ENCODE measurements at places on chromosomes 16 and 17.

GRCh38 chr17:82593590-82594087 lies 54.6 kb downstream of the WDR45B start:
- DNase-seq, result no peak

DNA sequence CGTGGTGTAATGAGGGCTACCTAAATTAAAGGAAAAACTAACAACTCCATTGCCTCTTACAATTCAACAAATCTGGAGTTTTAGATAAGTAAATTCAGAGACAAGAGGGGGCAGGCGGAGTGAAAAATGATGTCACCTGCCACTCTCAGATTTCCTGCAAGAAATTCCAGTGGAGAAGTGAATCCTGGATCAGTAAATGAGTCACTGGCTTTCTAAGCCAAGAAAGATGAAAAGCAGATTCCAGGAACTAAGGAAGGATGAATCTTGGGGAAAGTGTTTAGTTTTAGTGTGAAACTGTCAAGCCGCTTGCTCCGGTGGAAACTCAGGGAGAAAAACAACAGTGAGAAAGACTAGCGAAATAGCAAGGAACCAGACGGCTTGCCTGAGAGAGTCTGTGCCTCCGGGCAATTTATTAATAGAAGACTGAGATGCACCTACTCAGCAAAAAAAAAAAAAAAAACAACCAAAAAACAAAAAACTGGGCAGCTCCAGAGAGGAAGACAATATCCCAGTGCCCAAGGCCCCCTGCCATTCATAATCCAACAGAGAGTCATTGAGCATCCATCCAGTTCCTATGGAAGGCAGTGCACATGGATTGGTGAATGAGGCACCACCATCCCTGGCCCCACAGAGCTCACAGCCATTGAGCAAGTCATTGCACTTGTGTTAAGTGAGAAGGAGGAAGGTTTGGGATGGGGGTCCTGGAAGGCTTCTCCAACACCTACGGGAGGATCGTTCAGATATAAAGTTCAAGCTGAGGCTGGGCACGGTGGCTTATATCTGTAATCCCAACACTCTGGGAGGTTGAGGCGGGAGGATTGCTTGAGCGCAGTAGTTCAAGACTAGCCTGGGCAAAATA lies 12.1 kb upstream of the RIPOR1 start:
- no peak for DNase-seq

DNA sequence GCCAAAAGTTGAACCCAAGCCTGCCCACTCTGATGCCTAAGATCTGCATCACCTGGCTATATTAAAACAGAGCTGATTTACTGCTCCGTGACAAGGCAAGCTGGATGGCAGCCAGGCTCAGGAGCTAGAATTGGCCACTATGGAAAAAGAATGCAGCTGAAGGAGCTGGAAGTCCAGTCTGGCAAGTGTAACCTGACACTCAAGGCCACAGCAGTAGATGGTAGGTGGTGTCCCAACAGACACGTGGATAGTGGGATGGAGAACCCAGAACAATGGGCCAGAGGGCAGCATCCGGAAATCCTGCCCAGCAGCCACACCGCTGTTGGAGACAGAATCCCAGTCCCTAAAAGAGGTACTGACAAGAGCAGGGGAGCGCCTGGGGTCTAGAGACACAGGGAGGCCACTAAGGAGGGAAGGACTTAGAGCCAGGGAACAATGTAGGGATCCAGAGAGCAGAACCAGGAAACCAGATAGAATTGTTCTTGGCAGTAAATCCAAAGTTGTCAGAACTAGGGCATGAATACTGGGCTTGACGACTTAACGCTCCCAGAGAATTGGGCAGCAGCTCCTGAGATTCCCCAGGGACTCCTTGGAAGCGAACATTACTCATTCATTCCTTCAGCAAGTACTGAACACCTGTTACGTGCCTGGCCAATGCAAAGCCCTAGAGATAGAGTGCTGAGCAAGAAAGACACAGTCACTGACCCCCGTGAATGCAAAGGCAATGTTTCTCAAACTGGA lies 85.7 kb downstream of the CDYL2 start:
- no peak for DNase-seq

- no peak for DNase-seq
These were observed 4.0 kb upstream of the CD68 start for GRCh38 chr17:7575481-7575883.

DNA sequence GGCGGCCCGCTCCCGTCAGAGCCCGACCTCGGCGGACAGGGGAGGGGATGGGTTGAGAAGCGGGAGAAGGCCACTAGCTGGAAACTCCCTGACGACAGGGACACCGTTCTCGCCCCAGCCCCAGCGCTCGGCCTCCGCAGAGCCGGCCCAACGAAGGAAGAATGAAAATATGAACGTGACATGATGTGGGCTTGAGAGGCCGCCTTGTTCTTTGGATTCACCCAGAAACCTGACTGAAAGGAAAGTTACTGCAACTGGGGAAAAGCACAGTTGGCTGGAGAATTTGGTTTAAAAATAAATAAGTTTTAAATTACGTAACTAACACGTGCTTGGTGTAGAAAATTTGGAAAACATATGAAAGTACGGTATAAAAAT lies 21.1 kb downstream of the NPTX1 start:
- no peak for DNase-seq

DNA sequence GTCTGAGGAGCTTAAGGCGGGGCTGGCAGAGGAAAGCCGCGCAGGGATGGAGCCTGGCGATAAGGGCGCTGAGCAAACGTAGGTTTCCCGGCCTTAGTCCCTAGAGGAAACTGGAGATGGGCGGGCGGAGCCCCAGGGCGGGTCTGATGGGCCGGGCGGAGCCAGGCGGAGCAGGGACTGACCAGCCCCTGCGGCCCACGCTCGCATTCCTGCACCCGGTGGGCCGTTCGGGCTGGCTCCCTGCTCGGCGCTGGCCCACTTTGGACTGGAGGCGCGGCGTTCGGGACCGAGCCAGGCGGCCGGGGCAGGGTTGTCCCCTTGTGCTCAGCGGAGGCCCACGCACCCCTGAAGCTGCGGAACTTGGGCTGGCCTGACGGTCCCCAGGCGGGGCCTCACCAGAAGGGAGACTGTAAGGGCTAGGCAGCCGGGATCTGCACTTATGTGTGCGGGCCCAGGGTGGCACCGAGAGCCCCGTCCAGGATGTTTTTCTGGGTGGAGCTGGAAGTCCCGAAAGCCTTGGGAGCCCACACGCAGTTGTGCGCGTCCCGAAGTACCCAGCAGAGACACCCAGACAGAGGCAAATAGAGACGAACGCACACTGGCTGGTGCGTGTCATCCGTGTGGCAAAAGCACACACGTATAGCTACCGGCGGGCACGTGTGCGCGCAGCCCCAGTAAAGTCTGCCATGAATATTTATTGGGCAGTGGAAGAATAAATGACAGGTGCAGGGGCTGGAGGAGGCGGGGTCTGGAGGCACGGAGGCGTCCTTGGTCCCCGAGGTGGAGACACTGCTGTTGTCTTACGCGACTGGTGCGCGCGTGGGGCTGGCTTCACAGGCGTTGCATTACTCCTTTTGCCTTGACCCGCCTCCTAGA lies 1.4 kb downstream of the PYDC1 start:
- no peak for DNase-seq

DNA sequence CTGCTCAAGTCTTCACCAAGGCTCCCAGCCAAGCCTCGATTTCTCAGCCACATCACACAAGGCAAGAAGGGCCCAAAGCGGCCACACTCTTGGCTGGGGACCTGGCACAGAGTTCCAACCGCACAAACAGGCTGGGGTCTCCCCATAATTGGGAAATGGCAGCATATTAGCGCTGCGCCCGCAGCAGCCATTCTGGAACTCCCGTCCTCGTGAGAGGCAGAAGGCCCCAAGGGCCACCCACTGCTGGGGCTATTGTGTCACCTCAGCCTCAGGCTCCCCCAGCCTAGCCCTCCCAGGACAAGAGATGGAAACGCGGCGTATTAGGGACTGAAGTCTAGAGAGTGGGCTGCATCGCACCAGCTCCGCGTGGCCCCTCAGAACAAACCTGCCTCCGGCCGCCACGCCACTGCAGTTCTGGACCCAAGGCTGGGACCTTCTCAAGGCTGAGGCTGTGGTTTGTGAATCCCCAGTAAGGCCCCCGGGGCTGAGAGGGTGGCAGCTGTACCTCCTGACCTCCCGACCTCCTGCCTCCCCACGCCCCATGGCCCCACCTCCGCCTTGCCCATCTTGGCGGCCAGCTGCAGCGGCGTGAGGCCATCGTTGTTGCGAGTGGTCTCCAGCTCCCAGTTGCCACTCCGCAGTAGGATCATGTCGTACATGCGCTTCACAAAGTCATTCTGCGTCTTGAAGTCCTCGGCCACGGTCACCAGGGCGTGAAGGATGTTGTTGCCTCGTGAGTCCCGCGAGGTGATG lies 25.3 kb downstream of the TRPV3 start:
- no peak for DNase-seq

GRCh38 chr17:10870336-10871050 lies 32.6 kb upstream of the PIRT start:
- no peak for DNase-seq

DNA sequence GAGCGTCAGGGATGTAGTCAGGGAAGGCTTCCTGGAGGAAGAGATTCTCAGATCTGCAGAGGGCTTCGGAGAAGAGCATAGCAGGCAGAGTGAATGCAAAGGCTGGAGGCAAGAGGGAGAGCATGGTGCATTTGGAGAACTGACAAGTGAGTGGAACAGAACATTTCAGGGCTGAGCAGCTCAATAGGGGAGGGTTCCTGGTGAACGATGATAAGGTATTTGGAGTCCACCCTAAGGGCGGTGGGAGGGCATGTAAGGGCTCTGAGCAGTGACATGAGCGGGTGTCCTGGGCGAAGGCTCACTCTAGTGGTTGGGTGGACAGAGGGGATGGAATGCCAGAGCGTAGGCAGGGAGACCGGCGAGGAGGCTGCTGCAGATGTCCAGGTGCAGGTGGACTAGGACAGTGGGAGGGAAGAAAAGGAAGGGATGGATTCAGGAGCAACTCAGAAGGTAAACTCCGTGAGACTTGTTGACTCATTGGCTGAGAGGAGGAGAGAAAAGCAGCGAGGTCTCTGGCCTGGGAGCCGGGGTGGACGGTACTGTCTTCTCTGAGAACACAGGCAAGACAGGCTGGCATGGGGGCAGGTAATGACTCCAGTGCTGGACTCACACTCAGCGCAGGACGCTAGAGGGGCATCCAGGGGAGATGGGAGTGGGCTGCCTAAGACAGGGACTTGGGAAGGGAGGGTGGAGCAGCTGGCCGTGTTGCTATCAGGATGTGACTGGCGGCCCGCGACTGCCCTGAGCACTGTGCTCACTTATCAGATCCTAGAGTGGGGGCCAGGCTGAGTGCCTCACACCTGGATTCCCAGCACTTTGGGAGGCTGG lies 1.4 kb upstream of the PITPNA start:
- no peak for DNase-seq

- DNase-seq, result no peak
These were observed 24.9 kb downstream of the CDRT4 start for GRCh38 chr17:15442311-15443180.

DNA sequence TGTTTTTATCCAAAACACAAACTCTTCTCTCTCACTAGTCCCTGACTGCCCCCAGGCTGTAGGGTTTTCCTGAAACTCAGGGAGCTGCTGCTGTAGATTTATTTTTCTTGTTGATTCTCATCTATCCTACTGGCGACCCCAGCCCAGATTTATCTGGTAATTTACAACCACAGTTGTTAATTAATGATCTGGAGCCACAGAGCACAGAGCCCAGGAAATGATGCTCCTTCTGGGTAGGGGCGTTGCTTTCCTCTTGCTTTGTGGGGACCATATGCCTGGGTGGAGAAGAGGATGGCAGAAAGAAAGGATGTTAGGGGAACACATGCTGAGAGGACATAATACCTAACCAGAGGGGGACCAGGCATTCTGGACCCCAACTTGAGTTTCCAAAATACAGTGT lies 7.4 kb upstream of the ETV4 start:
- no peak for DNase-seq

GRCh38 chr16:9612267-9612666 lies 520.8 kb downstream of the HAPSTR1 start:
- DNase-seq, result no peak

DNA sequence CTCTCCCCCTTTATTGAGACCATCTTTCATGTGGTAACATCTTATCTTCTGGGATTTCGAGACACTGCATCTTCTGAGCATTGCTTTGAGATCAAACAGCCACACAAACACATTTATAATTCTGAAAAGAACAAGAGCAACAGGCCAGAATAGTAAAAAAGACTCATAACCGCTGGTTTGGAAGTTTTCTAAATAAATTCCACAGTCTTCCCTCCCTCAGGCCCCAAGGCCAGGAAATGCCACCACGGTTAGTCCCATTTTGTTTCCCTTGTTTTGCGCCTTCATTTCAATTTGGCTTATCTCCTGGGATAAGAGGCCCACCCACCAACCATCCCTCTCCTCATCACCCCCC lies 25.3 kb downstream of the LITAF start:
- DNase-seq, result no peak

- DNase-seq, result no peak
These were observed 69.6 kb upstream of the ZNF750 start for GRCh38 chr17:82909322-82909904.

GRCh38 chr17:73991260-73991659 lies 212.2 kb upstream of the RPL38 start:
- DNase-seq, result no peak
